ENCODE measurements at places on chromosomes 2 and 18.
A peak's percentile ranks its signal among the peaks of the same experiment; 100 is the strongest.

- DNase-seq: no peak
Measured at GRCh38 chr2:51505533-51505932, 473.6 kb upstream of the NRXN1 start.

- no peak for DNase-seq
Measured at GRCh38 chr2:55451699-55452098, 32.0 kb upstream of the CCDC88A start.

GRCh38 chr18:63511285-63511684 lies 30.9 kb upstream of the SERPINB12 start:
- DNase-seq: no peak

DNA sequence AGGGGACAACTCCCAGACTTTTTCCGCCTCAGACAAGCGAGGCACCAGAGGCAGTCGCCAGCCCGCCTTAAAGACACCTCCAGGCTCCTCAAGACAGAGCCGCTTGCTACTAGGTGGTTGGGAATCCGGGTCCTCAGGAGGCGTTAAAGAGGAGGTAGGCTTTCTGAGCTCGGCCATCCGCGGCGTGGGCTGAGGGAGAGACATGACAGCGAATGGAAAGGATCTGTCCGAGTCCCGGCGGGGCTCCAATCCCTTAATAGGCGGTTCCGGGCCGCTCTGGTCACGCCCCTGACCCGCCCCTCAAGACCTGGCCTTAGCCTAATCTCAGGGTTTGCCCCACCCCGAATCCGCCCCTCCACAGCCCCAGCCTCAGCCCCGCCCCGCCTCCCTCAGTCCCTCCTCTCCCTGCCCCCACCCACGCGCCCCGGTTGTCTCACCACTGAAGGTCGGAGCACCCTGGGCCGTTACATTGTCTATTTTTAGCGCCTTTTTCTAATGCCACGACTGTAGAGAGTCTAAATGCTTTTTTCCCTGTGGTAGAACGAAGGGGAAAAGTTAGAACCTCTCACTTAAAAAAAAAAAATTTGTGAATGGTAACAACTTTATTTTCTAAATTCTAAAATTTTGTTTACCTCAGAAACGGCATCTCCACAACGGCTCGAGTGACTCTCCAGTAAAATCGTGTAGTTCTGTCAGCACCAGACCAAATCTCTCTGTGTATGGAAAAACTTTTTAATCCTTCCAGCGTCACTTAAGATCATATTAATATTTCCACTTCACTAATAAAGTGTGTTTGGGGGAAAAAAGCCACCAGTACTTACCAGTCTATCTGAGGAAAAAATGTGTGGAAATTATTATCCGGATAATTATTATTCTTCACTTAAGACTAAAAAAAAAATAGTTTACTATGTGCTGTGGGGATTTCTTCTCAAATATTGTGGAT lies at the start of gene RAD51AP2:
RAD51AP2 (minus strand) TSS at position 229 of the 943 bp plus-strand sequence; CDS start at position 204, 25 bp downstream.
- no peak for DNase-seq

DNA sequence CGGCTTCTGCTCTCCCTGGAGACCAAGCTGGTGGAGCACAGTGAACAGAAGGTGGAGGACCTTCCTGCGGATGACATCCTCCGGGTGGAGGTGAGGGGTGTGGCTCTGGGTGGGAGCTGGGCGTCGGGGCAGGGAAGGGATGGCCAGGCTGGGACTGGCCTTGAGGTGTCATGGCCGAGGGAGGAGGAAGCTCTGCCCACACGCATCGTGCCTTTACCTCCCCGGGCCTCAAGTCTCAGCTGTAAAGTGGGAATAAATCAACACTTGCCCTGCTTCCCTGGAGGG lies 98.2 kb downstream of the DYSF start:
- DNase-seq: no peak

DNA sequence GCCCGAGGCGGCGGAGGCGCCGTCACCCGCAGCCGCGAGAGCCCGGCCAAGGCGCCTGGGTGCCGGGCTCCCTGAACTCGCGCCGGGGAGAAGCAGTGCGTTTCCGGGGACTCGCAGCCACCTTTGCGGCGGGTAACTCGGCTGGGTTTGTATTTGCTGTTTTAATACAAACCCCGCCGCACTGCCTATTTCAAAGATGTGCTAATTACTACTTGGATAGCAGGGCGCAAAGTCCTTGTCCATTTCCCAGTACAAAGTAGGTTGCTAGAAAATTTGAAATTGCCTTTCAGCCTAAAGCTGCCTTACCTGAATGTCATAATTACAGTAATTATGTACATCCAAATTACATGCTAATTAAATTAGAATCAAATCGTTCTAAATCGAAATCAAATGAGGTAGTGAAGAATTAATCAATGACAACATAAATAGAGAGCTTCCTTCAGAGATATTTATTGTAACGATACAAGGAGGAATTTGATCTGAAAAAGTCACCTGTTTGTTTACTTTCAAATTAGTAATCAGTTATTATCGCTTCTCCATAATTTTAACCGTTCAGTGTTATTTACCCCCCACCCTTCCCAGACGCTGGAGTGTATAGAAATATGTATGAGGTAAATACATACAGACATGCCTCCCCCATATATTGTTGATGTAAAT lies 8.1 kb downstream of the SP9 start:
- DNase-seq: peak; percentile 29

DNA sequence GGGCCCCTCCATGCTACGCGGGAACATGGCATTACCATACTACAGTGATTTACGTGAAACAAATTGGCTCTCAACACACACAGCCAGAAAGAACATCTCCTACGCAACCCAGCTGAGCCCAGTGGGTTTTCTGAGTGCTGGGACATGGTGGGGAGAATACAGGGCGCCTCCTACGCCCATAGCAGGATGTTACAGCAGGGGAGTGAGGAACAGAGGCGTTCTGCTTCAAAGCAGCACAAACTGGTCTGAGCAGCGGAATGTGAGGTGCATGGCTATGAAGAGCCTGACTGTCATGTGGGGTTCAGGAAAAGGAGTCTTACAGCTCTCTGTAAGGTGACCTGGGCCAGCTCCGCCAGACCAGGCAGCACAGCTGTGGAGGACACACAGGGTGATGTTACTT lies 108.6 kb upstream of the REV1 start:
- DNase-seq: no peak

GRCh38 chr2:20454036-20454981 lies 7.4 kb downstream of the RHOB start:
- no peak for DNase-seq

DNA sequence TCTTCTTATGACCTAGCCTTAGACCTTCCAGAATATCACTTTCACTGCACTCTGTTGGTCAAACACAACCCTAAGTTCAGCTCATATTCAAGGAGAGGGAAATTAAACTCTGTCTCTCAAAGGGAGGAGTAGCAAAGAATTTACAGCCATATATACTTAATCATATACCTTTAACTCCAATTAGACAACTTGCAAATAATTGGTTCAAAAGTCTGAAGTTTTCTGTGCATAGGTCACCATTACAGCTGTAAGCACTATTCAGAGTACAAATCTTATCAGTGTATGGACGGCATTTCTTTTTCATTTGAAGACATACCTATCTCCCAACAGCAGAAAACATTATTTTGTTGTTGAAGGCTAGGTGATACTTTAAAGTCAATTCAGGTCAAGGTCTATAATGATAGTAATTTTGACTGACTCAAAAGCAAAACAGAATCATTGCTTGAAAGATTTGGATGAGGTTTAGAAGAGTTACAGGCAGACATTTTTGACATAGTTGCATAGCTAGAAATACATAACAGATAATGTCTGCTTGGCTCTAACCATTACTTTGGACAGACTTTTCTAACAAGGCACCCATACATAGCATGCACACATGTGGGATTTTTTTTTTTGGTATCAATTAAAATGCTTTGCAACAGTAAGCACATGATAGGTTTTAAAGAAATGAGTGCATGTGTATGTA lies 131.5 kb downstream of the CPS1 start:
- DNase-seq: no peak

- DNase-seq: no peak
Measured at GRCh38 chr18:30486856-30487255, 555.7 kb downstream of the DSC3 start.

DNA sequence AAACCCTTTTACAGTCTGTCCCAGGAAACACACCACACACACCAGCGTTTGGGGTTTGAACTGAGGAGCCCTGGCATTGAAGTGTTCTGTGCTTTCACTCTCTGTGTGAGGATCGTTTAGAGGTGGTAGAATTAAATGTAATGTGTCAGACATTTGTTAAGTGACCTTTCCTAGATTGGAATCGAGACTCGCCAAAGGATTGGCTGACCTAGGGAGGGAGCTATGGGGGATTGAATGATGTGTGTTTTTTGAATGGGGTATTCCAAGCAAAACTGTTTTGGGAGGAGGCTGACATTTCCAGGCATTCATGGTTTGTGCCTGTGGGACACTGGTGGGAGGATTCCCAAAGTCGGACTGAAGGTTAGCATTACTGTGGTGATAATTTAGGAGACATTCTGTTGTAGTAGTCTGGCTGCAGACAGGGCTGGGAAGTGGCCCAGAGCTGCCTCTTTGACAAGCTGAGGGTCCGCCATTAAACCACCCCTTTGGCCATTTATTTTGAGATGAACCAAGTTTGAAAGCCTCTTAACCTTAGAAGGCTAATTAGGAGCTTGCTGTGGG lies 1.7 kb downstream of the MYO1B start:
- no peak for DNase-seq

GRCh38 chr18:65409261-65409660 lies 341.6 kb upstream of the CDH7 start:
- DNase-seq: no peak

- DNase-seq: no peak
Measured at GRCh38 chr2:210611466-210611865, 55.1 kb downstream of the CPS1 start.

- DNase-seq: no peak
Measured at GRCh38 chr2:130966775-130967490, 126.3 kb downstream of the FAM168B start.
